ENCODE measurements at places on chromosomes 5 and 9.

DNA sequence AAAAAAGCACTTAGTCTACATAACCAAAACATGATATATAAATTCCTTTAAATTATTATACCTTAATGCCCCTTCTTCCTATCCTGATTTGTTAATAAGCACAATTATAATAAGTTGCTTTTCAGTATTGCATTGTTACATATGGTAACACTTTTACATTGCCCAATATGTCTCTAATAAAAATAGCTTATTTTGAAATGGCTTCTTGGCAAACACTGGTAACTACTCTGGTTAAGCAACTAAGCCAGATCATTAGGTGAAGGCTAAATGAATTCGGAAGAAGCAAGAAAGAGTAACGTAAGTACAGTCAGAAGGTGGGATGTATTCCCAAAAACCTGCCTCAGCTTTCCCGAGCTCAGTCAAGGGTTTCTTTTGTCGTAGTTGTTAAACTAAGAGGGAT, 85.3 kb downstream of the TTC39B start:
- no peak for DNase-seq

GRCh38 chr9:88322906-88323566, 65.2 kb upstream of the SPIN1 start:
- peak; percentile 61 for DNase-seq

GRCh38 chr9:95852059-95853032, 23.1 kb upstream of the ERCC6L2 start:
- peak; percentile 79 for DNase-seq

DNA sequence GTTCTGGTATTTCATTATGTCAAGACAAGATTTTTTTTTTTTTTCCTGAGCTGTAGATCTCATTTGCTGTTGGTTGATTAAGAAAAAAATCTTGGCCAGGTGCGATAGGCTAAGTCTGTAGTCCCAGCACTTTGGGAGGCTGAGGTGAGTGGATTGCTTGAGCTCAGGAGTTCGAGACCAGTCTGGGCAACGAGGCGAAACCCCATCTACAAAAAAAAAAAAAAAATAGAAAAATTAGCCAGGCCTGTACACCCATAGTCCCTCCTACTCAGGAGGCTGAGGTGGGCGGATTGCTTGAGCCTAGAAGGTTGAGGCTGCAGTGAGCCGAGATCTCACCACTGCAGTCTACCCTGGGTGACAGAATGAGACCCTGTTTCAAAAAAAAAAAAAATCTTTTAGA, 12.2 kb downstream of the CDC42SE2 start:
- DNase-seq: no peak

GRCh38 chr9:109109967-109110328, 9.8 kb downstream of the TMEM245 start:
- DNase-seq: peak; percentile 57

GRCh38 chr5:54756301-54756700, 229.1 kb downstream of the ESM1 start:
- DNase-seq: no peak

- peak; percentile 49 for DNase-seq
Measured at GRCh38 chr5:127358740-127359139, 68.1 kb downstream of the MEGF10 start.

- no peak for DNase-seq
Measured at GRCh38 chr5:146721073-146721815, 157.3 kb downstream of the PPP2R2B start.

DNA sequence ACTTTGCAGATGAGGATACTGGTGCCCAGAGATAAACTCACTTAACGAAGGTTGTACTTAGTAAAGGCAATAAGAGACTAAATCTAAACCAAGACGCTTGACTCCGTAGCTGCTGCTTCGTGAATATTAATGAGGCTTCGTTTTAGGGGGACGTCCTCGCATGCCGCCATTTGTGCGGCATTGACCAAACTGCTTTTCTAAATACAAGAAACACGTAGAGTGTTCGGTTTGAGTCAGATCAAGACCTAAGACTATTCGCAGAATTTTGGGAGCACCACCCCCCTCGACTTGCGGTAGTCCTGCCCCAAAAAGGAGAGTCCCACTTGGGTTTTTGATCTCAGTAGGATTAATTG, 1.1 kb downstream of the NPM1 start:
- no peak for DNase-seq

DNA sequence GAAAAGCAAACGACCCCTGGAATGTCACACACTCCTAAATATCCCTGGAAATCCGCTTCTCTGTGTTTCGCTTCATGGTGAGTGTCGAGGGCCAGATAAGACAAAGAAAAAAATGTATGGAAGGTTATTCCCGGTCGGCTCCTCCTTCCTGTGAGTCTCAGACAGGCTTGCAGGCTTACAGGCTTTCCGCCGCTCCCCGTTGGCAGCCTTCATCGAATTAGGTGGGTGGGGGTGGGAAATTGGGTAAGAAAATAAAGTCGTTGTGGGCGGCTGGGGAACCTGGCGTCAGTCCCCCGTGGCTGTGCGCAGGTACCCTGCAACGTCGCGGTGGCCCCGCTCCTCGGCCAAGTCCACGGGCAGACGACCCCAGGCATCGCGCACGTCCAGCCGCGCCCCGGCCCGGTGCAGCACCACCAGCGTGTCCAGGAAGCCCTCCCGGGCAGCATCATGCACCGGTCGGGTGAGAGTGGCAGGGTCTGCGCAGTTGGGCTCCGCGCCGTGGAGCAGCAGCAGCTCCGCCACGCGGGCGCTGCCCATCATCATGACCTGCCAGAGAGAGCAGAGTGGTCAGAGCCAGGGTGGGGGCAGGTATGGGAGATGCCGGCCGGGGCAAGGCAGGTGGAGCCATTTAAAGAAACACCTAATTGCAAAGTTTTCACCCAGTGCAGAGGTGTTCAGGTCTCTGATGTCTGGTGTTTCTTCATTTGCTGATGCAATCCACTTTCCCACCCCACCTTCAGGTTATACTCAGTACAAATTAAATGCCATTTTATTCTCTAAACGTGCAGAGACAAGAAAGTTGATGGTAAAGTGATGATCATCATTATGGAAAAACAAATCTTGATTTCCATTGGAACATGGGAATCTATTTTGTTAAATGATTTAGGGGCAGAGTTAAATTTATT, 3.2 kb downstream of the CDKN2B start:
- DNase-seq: no peak

DNA sequence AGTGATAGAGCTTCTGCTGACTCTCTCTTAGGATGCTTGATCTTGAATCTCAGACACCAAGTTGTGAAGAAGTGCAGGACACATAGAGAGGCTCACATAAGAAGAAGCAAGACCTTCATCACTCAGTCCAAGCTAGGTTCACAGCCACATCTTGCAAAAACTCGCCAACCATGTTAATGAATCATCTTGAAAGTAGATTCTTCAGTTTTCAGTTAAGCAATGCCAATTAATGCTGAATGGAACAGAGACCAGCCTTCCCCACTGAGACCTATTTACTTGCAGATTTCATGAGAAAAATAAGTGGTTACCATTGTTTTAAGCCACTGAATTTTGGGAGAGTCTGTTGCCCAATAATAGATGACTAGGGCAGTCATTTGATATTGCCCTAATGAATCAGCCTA, 217.7 kb upstream of the EDIL3 start:
- no peak for DNase-seq

DNA sequence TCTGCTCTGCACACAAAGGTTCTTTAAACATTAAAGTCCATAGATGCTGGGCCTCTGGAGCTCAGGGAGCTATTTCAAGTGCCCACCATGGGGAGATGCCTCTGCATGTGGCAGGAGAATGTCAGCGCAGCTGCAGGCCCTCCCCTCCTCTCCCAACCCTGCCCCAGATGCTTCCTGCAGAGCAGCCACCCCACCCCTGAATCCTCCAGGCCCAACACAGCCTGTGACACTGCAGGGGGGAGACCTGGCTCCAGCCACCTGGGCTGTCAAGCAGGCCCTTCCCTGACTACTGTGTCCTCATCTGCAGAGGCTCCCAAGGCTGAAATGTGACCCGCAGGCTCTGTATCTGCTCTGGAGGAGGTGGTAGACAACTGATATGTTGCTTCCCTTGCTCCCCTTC, 213.9 kb downstream of the GABBR2 start:
- no peak for DNase-seq

DNA sequence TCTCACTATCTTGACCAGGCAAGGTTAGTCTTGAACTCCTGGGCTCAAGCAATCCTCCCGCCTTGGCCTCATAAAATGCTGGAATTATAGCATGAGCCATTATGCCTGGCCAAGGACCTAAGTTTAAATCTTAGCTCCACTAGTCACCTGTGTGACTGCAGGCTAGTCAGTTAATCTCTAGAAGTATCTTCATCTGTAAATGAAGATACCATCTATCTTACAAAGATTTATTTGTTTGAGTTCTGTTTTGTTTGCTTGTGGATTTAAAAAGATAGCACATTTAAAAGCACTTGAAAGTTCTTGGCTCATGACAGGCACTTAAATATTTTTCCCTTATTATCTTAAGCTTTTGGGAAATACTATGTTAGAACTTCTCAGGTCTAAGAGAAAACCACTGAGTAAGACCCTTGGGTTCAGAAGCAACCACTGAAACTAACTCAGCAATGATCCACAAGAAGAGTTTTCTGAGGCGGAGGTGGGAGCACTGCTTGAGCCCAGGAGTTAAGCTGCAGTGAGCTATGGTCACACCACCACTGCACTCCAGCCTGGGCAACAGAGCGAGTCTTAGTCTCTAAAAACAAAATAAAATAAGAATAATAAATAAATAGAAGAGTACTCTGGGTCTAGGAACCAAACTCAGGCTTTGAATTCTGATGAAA, 19.1 kb downstream of the TMEM245 start:
- no peak for DNase-seq

- DNase-seq: peak; percentile 90
Measured at GRCh38 chr5:53019320-53019719, 30.2 kb downstream of the ITGA2 start.

- DNase-seq: no peak
Measured at GRCh38 chr9:69198521-69199220, 24.6 kb downstream of the TJP2 start.

- DNase-seq: peak; percentile 69
Measured at GRCh38 chr9:34675048-34675714, 12.7 kb upstream of the CCL27 start.

DNA sequence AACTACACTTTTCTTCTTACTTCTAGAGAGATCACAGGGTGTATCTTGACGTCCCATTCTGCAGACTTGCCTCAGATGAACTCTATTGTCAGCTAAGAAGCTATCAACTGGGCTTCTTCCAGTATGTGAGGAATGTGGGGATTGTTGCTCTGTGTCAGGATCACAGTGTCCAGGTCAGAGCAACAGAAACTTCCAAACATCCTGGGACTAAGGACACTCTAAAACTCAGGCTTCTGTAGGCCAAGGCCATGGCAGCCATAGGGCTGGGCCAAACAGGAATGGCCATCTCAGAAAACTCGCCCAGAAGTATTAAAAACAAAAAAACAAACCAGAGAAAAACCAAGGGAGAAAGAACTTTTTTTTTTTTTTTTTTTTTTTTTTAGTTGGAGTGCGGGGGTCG, 210.0 kb upstream of the CLINT1 start:
- DNase-seq: no peak

DNA sequence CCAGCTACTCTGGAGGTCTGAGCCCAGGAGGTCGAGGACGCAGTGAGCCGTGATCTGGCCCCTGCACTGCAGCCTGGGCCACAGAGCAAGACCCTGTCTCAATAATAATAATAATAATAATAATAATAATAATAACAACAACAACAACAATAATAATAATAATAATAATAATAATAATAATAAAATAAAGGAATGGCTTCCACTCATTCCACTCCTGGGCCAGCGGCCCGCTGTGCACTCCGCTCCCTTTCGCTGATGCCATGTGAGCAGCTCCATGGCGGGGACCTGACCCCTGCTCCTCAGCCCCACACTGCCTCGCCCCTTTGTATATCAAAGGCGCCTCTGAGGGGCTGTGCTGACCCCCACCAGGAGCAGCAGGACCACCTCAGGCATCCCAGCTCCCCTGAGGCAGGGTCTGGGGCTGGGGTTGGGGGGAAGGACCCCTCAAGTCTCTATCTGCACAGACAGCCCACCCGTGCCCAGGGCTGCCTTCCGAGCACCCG, 20.0 kb downstream of the GBGT1 start:
- no peak for DNase-seq

DNA sequence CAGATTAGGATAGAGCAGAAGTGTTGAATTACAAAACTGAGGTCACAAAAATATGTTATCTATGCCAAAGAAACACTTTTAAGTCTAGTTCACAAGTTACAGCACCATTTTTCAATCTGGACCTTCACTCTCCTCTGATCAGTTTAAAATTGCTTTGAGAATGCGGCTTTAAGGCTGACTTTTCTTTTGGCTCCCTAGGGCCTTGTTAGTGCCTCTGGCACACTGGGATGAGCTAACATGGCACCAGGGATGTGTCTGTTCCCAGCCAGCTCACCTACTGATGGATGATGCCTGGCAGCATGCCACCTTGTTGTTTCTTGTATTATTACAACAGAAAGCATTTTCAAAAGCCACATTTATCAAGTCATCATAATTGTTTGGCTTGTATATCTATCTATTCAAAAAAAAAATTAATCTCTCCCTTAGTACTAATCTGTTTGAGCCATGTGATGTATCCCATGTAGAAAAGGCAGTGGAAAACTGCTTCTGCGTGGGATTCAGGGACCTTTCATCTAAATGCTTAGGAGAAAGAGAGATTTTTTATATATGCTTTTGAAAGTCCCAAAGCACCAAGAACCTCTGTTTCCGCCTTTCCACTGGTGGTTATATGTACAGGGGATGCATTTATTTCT, 46.6 kb downstream of the ADAMTSL1 start:
- DNase-seq: no peak

- peak; percentile 34 for DNase-seq
Measured at GRCh38 chr5:141914199-141914743, 9.4 kb upstream of the DELE1 start.

GRCh38 chr5:112419986-112420864, 1.1 kb upstream of the EPB41L4A start:
- DNase-seq: peak; percentile 45

GRCh38 chr9:72304538-72304937, 60.5 kb downstream of the ZFAND5 start:
- no peak for DNase-seq

DNA sequence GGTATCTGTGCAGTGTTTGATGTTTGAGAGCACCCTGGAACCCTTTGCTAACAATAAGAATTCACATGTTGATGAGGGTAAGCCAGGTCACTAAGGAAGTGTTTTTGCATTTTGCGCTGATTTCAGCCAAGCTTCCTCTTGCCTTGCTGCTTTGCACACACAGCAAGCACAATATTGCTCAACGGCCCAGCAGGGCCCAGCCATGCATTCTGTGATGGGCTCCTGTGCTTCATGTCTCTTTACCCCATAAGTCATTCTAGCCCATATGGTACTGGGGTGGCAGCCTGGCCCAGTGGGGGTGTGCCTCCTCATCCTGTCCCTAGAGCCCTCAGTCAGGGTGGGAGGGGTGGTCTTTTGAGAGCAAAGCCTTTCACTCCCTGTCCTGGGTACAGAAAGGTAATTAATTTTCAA, 481.3 kb downstream of the GADD45G start:
- DNase-seq: no peak

GRCh38 chr5:140262839-140263238, 40.1 kb downstream of the PFDN1 start:
- no peak for DNase-seq

- peak; percentile 22 for DNase-seq
Measured at GRCh38 chr5:53063791-53064190, 45.8 kb downstream of the MOCS2 start.

GRCh38 chr5:179371121-179371510, 25.9 kb upstream of the ADAMTS2 start:
- peak; percentile 21 for DNase-seq

GRCh38 chr9:127177665-127178265, 55.3 kb upstream of the ANGPTL2 start:
- no peak for DNase-seq
